Amygdala (tissue), 56 donors: ENCODE measurements at places on chromosomes 2 and 18.

DNA sequence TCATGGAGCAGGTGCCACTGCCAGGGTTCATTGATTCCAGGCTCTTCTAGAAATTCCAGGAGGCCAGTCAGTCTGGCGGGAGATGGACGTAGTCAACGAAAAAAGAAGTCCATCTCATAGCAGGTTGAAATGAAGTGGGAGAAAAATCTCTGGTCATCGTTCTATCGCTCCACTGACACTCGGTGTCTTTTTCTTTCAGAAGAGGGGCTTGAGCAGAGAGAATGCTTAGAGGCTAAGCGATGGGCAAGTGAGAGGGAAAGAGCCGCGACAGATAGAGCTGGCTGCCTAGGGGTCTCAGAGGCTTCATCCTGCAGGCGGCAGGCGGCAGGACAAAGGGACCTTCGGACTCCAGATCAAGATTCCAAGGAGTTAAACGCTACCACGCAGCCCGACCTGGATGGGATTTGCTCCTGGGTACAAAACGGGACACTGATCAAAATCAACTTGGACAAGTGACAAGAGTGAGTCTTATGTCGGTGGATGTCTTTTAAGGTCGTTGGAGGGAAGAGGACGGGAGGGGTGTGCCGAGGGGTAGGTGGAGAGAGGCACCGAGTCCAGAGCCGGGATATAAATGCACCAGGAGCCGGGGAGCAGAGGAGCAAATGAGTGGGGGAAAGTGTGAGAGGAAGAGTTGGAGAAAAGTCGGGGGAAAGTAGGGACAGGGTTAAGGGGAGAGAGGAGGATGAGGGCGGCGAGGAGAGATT is 677 bp upstream of the TMEM178A start:
- no peak for DNase-seq

- DNase-seq, result no peak
These were observed 438.2 kb downstream of the NBAS start for GRCh38 chr2:15122915-15123314.

GRCh38 chr2:96065381-96065930 is 30.7 kb upstream of the GPAT2 start:
- no peak for DNase-seq

DNA sequence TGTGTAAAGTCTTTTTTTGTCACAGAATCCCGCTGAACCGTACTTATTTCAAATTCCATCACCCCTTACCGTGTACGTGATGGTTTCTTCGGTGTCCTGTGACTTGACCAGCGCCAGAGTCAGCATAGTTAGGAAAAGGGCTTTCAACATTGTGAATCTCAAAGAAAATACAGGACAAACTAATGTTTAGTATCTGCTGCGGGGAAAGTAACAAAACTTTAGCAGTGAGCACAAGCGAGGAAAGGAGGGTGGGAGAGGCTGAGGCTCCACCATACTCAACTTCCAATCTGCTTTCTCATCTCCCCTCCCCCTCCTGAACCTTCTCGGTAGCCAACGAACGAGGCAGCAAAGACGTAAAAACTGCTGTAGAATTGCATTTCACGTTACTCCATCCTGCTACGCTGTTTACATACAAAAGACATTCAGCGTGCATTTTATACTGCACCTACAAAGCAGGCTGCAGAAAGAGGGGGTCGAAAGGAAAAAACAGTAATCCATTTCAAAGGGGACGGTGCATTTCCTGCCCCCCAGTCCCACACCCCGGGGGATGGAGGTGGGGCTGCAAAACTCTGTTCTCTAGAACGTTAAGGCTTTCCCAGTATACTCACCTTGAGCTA is 1.2 kb downstream of the EFEMP1 start:
- no peak for DNase-seq

DNA sequence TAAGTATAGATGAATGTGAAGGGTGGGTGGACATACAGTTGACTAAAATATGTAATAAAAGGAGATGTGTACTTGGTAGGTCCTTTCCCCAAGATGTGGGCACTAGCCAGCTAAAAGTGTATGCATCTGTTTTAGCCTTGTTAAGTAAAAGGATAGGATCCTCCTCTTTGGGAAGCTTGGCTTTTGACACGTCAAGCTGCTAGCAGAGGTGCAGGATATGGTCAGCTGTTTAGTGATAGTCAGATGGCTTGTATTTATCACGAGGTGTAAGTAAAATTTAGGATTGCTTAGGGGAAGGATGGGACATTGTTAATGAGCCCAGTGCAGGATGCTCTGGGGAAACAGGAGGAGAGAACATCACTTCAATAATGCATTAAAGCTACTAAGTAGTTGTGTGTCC is 1.5 kb downstream of the MFSD6 start:
- no peak for DNase-seq
